ENCODE measurements at places on chromosomes 7 and 10. TPM values are rescaled to one million over a fixed set of nuclear protein-coding genes. Genes with fewer than 3 reads are reported as not detected.
A peak's percentile ranks its signal among the peaks of the same experiment; 100 is the strongest.

GRCh38 chr7:55120501-55121198 lies 101.8 kb downstream of the EGFR start:
- DNase-seq, result peak; percentile 88

GRCh38 chr10:5561704-5562645 lies 37.2 kb downstream of the CALML3 start:
- DNase-seq, result peak; percentile 13

DNA sequence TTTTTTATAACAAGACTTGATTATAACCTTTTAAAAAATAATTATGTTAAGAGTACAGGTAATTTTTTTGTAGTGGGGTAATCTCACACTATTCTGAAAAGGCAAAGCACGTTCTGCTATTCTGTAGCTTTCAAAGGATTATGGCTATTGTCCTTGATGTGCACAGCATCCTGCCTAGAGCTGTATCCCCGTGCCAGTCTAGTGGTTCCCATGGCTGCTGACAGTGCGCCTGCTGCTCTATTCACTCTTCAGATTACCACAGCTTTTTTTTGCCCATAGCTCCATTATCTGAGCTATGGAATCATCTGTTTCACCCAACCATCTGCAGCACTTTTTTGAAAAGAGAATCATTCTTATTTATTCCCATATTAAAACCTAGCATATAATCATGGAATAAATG lies 723.4 kb downstream of the PHTF2 start:
- DNase-seq, result no peak

GRCh38 chr10:88896994-88897853 lies 17.2 kb downstream of the STAMBPL1 start:
- peak; percentile 41 for DNase-seq

- no peak for DNase-seq
These were observed 28.1 kb upstream of the PLXDC2 start for GRCh38 chr10:19788075-19788686.

DNA sequence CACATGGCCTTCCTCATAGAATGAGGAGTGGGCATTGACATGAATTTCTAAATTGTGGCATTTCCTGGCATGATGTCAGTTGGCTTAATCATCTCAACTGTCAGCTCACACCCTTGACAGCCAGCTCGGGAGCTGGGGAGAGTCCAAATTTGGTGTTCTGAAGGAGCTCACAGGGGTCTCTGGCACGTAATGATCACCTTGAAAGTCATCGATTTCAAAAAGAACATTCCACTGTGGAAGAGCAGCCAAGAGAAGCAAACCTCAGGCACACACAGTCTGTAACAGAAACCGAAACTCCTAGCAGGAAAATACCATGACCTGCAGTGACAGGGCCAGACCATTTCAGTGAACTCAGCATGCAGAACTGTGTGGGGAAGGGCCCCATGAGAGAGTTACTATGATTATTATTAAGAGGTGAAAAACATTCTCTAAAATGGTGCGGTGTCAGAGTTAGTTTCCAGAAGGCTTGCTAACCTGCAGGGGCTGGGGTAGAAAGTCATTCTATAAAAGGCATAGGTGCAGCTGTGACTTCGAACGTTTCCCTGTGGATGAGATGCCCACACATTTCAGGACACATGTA lies 26.4 kb upstream of the KLF6 start:
- DNase-seq, result no peak

- DNase-seq, result no peak
These were observed 103.9 kb downstream of the IDE start for GRCh38 chr10:92470026-92470425.

DNA sequence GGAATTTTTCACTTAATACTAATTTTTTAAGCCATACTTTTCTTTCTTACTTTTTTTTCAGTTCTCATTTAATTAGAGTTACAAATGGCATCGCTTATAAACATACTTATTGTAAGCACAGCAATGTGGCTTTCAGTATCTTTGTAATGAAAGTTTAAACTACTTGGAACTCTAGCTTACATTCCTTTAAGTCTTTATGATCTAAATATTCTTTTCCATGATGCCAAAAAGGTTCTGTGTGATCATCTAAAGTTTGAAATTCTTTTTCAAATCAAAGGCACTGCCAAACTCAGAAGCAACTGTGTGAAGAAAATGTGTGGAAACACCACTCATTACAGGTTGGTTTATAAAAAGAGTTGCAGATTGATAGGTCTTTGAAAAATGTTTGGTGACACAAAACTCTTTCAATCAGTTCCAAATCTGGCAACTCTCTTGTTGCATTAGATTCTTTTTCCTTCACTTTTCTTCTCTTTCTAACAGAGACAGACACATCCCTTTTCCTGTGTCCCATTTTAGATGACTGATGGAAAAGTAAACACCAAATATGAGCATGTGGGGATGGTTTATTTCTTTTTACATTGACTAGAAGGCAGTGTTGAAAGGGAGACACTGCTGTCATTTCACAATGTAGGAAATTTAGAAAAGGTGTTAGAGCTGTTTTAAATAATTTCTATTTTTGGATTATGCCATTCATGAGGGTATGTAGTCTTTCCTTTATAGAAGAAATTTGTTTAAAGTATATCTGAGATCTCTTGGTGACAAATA lies 392.3 kb downstream of the SUGCT start:
- DNase-seq, result no peak

- no peak for DNase-seq
These were observed 361.7 kb downstream of the ANKRD7 start for GRCh38 chr7:118586248-118586647.

DNA sequence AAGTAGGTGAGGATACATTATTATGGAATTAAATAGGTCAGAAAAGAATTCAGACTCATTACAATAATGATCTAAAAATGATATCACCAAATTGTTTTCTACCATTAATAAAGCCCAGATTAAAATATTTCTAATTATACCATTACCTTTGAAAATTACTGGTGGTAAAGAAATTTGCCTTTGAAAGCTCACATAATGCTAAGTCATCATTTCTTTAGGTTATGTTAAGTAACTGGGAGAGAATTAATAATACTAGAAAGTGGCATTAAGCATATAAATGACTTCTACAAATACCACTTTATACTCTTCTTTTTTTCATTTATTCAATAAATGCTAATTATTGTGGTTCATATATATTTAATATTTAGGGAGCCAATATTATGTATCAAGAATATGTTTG lies 641.2 kb upstream of the LRRTM3 start:
- DNase-seq, result no peak

GRCh38 chr10:98267894-98268693 lies at the start of gene LOXL4:
Gene LOXL4, minus strand, starts transcription at chr10:98268194. Its CDS starts 5,175 bp downstream, at chr10:98263019.
- DNase-seq, result no peak

DNA sequence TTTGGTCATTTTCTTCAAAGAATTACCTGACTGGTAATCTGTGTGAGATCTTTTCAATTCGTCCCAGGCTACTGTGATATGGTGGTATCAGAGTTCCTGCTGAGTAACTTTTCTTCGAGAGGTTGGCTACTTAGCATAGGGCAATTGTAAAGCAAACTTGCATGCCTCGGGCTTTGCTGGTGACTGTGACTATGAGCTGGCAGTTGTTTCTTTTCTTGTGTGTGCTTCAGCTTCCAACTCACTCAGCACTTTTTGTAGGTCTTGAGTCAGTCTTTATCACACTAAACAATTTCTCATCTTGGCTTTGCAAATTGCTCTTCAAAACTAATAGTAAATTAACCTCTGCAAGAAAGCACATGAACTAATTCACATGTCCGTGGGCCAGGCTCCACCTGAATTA lies 44.3 kb downstream of the PRR15 start:
- DNase-seq, result no peak

DNA sequence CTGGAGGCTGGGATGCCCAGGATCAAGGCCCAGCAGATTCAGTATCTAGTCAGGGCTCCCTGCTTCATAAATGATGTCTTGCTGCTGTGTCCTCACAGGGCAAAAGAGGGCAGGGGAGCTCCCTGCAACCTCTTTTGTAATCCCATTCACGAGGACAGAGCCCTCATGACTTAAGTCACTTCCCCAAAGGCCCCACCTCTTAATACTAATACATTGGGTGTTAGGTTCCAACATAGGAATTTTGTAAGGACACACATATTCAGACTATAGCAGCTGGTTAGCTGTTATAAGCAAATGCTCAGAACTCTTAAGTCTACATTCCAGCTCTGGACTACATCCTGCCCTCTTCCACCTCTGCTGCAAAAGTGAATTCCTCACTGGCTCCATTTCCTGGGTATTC lies 63.0 kb downstream of the VOPP1 start:
- no peak for DNase-seq

DNA sequence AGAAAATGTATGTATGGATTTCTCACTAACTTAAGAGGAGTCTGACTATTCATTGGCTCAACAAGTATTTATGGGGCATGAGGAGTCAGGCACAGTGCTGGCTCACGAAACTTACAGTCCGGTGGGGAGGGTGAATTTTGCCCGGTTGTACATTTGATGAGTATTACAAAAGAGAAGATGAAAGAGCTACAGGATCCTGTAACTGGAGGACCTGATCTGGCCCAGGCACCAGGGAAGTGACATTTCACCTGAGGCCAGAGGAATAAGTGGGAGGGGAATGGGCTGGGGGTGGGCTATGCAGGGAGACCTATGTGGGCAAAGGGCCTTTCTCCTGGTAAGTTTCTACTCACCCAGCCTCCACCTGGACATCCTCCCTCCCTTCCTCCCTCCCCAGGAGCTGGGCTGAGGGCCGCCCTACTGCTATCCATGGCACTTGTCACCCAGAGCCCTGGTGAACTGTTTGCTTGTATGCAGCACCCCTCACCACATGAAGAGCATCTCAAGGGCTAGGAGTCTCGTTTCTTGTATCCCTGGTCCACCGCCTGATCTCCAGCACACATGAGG lies 101.1 kb upstream of the ZNF438 start:
- no peak for DNase-seq

GRCh38 chr10:98539578-98539977 lies 92.8 kb upstream of the HPS1 start:
- no peak for DNase-seq

DNA sequence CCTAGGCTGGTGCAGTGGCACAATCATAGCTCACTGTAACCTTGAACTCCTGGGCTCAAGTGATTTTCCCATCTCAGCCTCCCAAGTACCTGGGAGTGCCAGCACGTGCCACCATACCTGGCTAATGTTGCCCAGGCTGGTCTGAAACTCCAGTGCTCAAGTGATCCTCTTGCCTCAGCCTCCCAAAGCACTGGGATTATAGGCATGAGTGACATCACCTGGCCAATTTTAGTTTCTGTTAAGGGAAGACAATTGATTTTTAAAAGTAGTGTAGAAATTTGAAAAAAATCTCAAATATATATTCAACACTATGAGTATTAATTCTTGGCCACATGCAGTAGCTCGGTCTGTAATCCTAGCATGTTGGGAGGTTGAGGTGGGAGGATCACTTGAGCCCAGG lies 121.9 kb upstream of the RHEB start:
- no peak for DNase-seq

GRCh38 chr7:15292138-15292537 lies 269.7 kb downstream of the AGMO start:
- no peak for DNase-seq

- no peak for DNase-seq
These were observed 25.5 kb upstream of the INMT start for GRCh38 chr7:30726296-30727006.

- no peak for DNase-seq
These were observed 11.0 kb downstream of the MYOF start for GRCh38 chr10:93471110-93471651.

DNA sequence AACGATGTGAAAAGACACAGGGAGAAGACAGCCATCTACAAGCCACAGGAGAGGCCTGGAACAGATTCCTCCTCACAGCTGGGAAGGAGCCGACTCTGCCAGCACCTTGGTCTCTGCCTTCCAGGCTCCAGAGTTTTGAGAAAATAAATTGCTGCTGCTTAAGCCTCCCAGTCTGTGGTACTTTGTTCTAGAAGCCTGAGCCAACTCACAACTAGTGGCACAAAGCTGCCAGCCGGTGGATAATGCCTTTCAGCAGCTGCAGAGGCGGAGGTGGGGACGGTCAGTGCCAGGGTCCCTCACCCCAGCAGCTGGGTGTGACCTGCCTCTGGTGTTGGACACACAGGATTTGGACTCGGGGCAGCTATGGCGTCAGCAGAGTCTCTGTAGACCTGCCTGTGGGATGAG lies 255.4 kb upstream of the PITRM1 start:
- peak; percentile 61 for DNase-seq

DNA sequence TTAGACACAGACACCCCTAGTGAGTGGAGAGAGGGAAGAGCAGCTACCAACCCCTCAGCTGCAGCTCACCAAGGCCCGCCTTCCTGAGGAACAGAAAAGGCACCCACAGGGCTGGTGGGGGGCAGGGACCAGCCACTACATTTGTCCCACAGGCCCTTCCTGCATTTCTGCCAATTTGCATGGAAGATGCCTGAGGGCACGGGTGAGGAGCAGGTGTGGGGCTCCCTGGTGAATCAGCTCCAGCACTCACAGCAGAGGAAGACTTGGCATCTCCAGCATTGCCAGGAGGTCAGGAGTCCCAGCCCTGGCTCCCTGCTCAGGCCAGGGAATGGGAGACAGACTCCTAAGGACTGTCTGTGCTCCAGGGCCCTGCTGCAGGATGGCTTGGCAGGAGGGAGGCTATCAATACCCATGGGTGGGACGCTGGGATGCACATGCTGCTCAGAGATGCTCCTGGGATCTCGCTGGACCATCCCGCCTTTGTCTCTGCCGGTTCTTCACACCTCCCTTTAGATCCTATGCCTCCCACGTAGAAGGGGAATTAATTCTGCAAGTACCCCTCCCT lies 109.7 kb downstream of the SLIT1 start:
- DNase-seq, result no peak

- DNase-seq, result no peak
These were observed 140.9 kb downstream of the PTPRN2 start for GRCh38 chr7:158446706-158447105.

GRCh38 chr7:114293289-114294012 lies 121.2 kb upstream of the FOXP2 start:
- no peak for DNase-seq

GRCh38 chr7:110835849-110836248 lies 255.1 kb upstream of the LRRN3 start:
- no peak for DNase-seq

GRCh38 chr10:84549368-84550165 lies 221.2 kb downstream of the CCSER2 start:
- no peak for DNase-seq

DNA sequence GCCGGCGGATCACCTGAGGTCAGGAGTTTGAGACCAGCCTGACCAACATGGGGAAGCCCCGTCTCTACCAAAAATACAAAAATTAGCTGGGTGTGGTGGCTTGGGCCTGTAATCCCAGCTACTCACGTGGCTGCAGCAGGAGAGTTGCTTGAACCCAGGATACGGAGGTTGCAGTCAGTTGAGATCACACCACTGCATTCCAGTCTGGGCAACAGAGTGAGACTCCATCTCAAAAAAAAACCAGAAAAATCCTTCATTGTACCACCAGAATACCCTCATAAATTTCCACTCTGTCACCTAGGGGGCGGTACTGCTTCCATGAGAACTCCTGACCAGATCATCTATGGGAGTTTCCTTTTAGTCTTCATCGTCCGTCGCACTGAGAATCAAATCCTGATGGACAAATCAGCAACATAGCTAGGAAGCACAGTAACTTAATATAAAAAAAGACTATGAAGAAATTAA lies 225.8 kb upstream of the KLF14 start:
- no peak for DNase-seq

Gene NPY
- not detected for total RNA-seq

Gene TSPAN12
- 61.4 TPM for total RNA-seq

Gene DDX50
- 21.5 TPM for total RNA-seq

Gene CHRM2
- total RNA-seq, result 70.4 TPM

Gene IQCE
- total RNA-seq, result 11.5 TPM

Gene C10orf71
- total RNA-seq, result 108 TPM

Gene EXOC4
- total RNA-seq, result 36.8 TPM

Gene NODAL
- total RNA-seq, result not detected

Gene RTKN2
- not detected for total RNA-seq

Gene BICC1
- total RNA-seq, result 8.2 TPM

Gene CD36
- 1,230 TPM for total RNA-seq

Gene SFRP4
- total RNA-seq, result 0.32 TPM

Gene CALCR
- 0.05 TPM for total RNA-seq

Gene ARHGEF5
- total RNA-seq, result 2.4 TPM
